Effector CD8-positive, alpha-beta T cell (primary cell): ENCODE measurements at places on chromosomes 11 and 22.

DNA sequence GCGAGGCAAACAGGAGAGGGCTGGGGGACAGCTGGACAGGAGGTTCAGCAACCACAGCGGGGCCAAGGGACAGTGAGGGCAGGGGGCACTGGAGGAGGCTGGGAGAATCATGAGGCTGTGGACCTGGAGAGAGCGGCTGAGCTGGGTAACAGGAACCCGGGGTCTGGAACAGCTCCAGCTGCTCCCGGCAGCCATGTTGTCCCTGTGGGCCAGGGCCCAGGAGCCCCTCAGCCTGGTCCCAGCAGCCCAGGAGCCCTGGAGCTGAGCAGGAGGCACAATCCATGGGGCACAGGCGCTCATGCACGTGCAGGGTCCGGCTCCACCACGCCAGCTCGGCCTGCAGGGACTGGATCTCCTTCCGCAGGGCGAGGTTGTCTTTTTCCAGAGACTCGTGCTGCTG is 7.4 kb downstream of the BATF2 start:
- no peak for DNase-seq

DNA sequence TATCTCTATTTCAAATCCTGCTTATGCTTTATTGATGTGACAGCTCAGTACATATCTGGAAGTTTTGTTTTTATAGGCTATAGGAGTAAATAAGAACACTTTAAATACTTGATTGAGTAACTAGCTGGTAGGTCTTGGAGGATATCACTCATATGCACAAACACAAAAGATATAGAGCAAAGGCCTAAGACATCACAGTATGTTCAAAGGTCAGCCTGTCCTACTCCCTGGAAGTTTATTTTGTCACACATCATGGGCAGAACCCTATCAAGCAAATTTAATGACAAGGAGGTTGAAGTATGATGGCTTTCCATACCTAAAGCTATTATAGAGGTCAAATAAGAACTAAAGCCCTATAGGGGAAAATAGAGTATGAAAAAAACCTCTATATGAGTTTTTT is 70.0 kb upstream of the MS4A8 start:
- no peak for DNase-seq

- no peak for DNase-seq
These were observed 15.3 kb upstream of the MYRF start for GRCh38 chr11:61737131-61737530.

DNA sequence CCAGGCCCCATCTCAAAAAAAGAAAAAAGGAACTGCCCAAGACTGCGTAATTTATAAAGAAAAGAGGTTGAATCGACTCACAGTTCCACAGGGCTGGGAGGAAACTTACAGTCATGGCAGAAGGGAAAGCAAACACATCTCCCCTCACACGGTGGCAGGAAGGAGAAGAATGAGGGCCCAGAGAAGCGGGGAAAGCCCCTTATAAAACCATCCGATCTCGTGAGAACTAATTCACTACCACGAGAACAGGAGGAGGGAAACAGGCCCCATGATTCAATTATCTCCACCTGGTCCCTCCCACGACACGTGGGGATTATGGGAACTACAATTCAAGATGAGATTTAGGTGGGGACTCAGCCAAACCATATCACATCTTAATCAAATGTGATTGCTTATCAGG is 82.2 kb downstream of the BUD13 start:
- no peak for DNase-seq

GRCh38 chr11:38060136-38060535 is 1462.1 kb upstream of the RAG2 start:
- DNase-seq = no peak

GRCh38 chr11:99418927-99419720 is 398.4 kb downstream of the CNTN5 start:
- no peak for DNase-seq

DNA sequence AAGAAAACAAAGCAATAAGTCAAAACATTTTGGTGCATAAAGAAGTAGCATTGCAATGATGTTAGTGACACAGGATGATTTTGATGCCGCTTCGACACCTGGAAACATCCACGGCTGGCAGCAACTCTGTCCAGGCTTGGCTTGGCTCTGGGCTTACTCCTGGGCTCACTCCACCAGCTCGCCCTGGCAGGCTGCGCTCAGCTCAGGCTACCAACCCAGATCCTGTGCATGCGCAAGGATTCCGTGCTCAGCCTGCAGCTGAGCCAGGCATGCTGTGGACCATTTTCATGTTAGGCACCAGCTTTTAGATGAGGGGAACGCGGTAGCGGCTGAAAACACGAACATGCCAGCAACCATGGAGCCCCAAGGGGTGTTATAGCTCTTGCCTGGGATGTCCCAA is 66.0 kb downstream of the SLC25A17 start:
- no peak for DNase-seq
